ENCODE measurements at places on chromosomes 5 and 9.

- DNase-seq, result no peak
Measured at GRCh38 chr9:134693641-134694367, 52.2 kb downstream of the COL5A1 start.

DNA sequence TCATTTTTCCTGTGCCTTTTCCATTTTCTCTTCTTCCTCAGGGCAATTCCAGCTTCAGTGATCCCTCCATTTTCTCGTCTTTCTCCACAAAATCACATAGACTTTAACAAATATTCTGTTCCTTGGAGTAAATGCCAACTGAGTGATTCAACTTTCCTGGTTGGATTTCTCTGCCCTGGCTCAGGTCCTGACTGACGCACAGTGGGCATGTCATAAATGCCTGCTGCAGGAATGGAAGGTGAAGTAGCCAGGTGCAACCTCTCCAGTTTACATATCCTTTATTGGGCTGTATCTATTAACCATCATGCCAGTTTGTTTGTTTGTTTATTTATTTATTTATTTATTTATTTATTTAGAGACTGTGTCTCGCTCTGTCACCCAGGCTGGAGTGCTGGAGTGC is 95.1 kb downstream of the MEF2C start:
- DNase-seq, result no peak

DNA sequence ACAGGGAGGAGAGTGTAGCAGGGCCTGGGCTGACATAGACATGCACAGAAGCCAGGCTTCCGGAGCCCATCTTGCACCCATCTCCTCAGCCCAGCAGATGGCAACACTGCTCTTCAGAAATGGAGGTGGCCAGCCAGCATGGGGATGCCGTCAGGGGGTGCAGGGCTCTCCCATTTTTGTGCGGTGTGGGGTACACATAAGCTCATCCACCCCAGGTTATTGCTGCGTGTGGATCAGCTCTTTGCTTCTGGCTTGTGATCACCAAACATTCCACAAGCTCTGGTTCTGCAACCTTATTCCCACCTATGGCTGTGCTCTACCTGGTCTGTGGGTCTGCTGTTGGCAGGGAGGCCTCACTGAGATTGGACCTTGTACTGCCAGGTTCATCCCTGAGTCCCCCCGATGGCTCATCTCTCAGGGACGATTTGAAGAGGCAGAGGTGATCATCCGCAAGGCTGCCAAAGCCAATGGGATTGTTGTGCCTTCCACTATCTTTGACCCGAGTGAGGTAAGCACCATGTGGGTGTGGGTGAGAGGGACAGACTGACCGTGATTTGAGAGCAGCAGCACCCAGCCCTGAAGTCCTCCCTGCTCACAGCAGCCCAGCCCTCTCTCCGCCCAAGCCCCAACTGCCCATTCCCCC is 17.3 kb downstream of the SLC22A5 start:
- no peak for DNase-seq

DNA sequence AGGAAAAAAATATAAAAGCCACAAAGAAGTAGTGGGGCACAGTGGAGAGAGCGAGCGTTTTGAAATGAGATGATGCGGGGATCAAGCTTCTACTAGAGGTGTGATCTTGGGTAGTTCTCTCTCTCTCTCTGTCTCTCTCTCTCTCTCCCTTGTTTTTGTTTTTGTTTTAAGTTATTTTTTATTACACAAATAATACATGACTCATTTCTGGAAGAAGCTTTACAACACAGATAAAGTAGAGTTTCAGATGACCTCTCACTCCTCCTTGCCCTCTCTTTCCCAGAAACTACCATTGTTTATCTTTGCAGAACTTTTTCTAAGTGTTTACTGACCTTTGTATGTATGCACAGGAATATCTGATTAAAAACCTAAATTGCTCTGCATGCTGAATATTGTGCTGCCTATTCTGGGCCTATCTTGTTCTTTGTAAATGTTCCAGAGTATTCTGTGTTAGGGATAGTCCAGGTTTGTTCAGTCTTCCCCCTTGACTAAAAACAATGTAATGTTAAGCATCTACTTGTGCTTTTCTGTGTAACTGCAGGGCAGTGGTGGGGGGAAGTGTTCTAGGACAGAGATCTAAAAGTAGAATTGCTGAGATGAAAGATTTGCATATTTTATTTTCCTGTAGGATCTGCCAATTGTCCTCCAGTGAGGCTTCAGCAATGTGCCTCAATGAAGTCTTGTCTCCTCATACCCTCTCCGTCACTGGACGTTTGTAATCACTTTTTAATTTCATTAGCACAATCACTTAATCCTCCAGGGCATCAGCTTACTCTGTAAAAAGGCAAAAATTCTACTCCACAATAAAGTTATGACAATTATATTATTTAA is 52.0 kb downstream of the FYB1 start:
- no peak for DNase-seq

- DNase-seq, result no peak
Measured at GRCh38 chr9:12060067-12060466, 633.1 kb upstream of the TYRP1 start.

DNA sequence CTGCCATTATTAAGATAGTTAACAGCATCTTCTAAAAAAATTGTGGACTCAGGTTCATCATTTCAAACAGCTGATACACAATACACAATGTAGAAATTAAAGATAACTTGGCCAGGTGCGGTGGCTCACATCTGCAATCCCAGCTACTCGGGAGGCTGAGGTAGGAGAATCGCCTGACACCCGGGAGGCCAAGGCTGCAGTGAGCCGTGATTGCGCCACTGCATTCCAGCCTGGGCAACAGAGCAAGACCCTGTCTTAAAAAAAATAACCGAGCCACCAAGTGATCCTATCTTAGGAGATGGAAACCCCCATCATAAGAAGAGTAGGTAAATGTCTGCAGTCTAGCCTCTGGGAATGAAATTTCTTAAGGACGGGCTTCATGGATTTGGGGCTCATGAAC is 241.7 kb downstream of the PIK3R1 start:
- DNase-seq, result no peak

GRCh38 chr5:92769978-92770377 is 811.0 kb downstream of the NR2F1-AS1 start:
- DNase-seq, result no peak

DNA sequence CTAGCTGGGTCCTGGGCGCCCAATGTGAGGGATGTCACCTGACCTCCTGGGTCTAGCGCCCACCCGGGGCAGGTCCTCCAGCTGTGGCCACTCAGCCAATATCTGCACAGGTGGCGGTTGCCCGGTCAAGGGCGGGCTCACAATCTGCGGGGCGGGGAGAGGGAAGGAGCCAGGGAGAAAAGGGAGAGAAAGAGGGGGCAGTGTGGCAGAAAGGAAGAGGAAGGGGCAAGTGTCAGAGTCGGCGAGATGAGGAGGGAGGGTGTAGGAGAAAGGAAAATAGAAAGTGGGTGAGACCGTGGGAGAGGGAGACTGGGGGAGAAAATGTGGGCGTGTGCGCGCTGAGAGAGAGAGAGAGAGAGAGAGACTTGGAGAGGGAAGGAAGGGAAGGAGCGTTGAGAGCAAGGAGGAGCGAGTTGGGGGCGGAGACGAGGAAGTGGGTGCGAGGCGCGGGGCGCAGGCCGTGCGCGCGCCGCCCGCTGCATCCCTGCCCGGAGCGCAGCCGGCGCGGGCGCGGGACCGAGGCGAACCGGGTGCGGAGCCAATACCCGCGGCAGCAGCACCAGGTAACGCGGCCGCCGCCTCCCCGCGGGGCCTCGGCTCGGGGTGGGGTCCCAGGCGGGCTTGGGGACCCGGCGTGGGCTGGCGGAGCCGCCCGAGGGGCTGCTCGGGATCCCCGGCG is at the start of gene HRH2:
Gene HRH2 (plus strand): TSS at position 479 of the 679 bp plus-strand sequence. CDS start 25,163 bp downstream, outside the sequence.
- DNase-seq, result peak; percentile 62

DNA sequence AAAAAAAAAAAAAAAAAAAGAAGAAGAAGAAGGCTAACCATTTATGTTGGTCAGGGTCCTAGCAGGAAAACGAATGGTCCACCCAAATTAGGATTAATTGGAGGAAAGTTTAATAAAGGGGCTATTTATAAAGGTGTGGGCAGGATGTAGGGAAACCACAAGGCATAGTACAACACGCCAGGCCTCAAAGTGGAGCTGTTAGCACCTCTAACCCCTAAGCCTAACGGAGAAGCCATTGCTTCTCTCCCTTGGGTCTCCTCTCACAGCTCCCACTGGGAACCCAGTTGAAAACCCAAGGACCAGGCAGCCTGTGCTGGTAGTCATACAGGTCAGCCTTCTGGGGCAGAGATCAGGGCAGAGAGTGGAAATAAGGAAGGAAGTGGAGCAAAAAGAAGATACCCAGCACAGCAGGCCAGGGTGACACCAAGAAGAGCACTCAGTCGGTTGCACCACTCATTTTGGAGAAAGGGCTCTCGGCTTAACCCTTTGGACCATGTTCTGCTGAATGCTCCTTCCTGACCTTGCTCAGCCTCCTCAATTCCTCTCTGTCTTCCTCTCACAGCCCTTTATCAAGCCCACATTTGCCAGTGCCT is 8.8 kb upstream of the GLIPR2 start:
- DNase-seq, result no peak

GRCh38 chr5:37771203-37771611 is 68.6 kb downstream of the GDNF start:
- DNase-seq, result no peak

- DNase-seq, result no peak
Measured at GRCh38 chr9:121305269-121305994, 37.5 kb downstream of the GSN start.

- DNase-seq, result no peak
Measured at GRCh38 chr9:4617752-4618151, 44.3 kb upstream of the PLPP6 start.

DNA sequence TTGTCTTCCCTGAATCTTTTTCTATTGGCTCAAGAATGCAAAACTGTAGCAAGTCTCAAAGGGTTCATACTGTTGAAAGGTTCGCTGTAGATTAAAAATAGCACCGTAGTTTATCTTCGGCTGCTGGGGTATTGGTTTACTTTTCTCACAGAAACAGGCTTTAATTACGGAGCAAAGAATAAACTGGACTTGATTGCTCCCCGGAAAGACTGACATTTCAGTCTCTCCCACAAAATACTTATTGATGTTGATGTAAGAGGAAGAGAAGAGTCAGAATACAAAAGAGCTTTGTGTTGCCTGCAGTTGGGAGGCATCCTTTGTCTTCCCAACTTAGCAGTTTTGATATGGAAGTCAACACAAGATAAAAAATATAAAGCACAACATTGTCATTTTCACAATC is 183.9 kb upstream of the DMAC1 start:
- no peak for DNase-seq

GRCh38 chr9:6545017-6545691 is 100.4 kb downstream of the GLDC start:
- no peak for DNase-seq

DNA sequence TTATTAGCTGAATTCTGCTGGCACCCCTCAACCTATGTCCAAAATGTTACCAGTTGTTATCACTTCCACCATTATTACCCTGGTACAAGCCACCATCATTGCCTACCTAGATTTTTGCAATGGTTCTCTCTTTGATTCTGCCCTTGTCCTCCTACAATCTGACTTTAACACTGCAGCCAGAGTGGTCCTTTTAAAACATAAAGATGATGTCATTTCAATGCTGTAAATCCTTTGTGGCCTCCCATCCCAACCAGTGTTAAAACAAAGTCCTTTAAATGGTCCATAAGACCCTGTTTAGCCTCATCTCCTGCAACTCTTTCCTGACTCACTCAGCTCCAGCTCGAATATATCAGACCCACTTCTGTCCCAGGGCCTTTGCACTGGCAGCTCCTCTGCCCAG is 54.9 kb upstream of the FSTL4 start:
- DNase-seq, result no peak
